ENCODE measurements at places on chromosomes 11 and 22.

GRCh38 chr11:110327508-110327907, 31.1 kb upstream of the RDX start:
- DNase-seq = no peak

- DNase-seq = no peak
Measured at GRCh38 chr22:46769191-46769675, 6.8 kb downstream of the TBC1D22A start.

- no peak for DNase-seq
Measured at GRCh38 chr11:111776398-111777093, 10.4 kb upstream of the PPP2R1B start.

DNA sequence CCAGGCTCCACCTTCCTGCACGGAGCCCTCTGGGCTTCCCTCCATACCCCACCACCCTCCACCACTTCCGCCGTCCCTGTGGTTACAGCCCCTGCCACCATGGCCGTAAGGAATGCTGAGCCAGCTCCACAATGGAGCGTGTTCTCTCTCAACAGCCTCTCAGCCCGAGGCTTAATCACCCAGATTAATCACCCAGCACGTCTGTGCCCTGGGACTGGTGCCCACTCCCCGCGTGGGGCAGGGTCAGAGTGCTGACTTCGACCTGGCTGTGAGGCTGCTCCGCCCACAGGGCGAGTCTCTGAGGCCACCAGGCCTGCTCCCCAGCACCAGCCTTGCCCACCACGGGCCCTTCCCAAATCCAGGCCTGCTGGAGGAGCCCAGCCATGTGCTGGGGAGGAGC, 4.0 kb upstream of the TH start:
- no peak for DNase-seq

- no peak for DNase-seq
Measured at GRCh38 chr11:35524780-35525179, 636 bp downstream of the PAMR1 start.

GRCh38 chr11:6315811-6316425, 4.4 kb downstream of the CAVIN3 start:
- peak; percentile 6 for DNase-seq

- DNase-seq = no peak
Measured at GRCh38 chr22:27244328-27244727, 557.2 kb downstream of the MN1 start.

DNA sequence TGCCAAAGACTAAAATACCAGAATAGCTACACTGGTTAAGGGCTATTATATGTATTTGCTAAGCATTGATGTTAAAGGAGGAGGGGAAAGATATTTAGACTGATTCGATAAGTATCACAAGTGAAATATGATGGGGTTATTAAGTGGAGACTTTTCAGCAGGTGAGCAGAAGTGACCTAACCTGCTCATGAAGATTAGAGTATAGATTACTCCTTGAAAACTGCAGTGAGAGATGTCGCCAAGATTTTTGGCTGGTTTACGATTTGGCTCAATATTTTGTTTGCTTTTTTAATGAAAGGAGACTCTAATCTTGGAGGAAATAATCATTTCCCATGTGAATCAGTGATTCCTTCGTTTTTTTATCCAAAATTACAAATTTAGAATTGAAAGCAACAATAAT, 1279.5 kb upstream of the TENM4 start:
- DNase-seq = no peak

DNA sequence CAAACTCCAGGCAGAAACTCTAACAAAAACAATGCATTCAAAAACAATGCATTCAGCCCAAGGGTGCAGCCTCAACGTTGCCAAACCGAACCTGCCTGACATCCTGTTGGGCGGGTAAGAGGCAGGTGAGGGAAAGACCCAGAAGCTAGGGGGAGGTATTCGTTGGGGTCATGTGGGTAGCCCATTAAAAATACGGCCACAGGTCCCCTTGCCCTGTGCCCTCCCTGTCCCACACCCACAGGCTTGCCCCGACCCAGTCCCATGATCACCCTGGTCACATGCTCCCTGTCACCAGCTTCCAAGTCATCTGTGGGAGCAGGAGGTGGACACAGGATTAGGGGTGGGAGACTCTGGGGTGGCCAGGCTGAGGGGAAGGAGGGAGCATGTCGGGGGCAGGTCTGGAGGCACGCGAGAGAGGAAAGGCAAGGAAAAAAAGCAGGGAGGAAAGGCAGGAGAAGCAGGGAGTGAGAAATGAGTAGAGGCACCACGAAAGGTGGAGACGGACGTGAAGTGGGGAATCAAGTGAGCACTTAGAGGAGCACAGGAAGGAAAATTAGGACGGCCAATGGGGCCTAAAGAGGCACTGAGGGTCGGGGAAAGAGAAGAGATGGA, 683 bp downstream of the PLA2G6 start:
- no peak for DNase-seq

DNA sequence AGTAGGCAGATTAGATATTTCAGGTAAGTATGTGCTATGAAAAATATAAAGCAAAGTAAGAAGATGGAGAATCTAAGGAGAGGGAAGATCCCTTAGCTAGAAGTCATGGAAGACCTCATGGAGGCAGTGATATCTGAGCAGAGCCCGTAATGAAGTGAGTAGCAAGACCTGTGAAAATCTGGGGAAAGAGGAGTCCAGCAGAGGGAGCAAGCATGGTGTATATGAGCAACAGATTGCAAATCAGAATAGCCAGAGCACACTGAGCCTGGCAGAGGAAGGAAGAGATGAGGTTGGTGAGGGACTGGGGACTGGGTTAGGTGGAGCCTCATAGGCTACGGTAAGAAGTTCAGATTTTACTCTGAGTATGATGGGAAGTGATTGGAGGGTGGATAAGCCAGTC, 9.4 kb downstream of the LHFPL7 start:
- DNase-seq = no peak

- no peak for DNase-seq
Measured at GRCh38 chr11:1372660-1373059, 17.1 kb upstream of the BRSK2 start.

- no peak for DNase-seq
Measured at GRCh38 chr11:69064394-69064957, 15.7 kb downstream of the TPCN2 start.

- DNase-seq = no peak
Measured at GRCh38 chr11:123174196-123175183, 20.6 kb downstream of the CLMP start.

DNA sequence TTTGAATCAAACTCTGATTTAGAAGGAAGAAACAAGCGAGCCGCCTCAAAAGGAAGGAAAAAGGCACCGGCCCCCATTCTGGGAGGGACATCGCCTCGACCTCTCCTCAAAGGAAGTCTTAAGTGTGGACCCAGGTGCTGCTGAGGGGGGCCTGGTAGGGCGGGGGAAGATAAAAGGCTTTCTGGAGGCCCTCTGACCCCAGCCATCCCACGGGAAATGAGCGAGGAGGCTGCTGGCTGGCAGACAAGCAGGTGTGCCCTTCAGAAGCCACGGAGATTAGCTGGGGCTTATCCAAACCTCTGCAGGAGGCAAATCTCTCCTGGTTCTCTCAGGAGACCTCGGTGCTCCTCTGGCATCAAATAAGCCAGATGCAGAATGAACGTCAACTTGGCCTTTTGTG, 171.4 kb upstream of the BLID start:
- no peak for DNase-seq

- DNase-seq = no peak
Measured at GRCh38 chr11:116986521-116987105, 111.6 kb downstream of the SIK3 start.

GRCh38 chr22:31611061-31611760, 50.8 kb downstream of the PISD start:
- no peak for DNase-seq

GRCh38 chr11:108933630-108934029, 268.8 kb downstream of the DDX10 start:
- no peak for DNase-seq

- no peak for DNase-seq
Measured at GRCh38 chr22:33803371-33804282, 116.6 kb downstream of the LARGE1 start.

DNA sequence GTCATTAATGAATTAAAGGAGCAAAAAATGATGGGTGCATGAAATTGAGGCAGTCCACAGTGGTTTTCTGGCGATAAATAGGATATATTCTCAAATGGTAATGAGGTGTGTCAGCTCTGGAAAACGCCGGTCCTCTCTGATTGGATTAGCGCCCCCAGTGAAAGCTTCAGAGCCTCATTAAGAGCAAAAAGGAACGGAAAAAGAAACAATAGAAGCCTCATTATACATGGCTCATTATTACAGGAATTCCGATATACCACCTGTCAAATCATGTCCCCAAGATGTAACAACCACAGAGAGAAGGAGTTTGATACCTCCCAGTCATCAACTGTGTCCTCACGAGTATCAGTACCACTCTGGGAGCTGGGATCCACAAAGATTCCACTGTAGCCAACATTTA, 175.7 kb upstream of the PITPNB start:
- DNase-seq = no peak

- no peak for DNase-seq
Measured at GRCh38 chr11:70713988-70714665, 315.8 kb downstream of the CTTN start.

DNA sequence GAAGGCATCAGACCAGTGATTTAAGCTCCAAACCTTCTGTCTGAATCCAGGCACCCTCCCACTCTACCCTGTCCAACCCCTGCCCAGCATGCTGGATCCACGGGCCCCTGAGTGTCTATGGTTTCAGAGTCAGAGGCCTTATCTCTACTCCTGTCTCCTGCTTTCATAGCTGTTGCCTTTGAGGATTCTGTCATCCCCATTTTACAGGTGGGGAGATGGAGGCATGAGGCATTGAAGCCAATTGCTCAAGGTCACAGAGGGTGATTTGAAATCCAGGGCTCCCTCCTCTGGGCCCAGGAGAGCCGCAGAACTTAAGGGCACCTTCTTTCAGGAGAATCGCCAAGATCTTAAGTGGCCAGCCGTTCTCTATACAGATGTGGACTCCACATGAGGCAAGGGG, 3.1 kb downstream of the KCNJ4 start:
- DNase-seq = no peak

DNA sequence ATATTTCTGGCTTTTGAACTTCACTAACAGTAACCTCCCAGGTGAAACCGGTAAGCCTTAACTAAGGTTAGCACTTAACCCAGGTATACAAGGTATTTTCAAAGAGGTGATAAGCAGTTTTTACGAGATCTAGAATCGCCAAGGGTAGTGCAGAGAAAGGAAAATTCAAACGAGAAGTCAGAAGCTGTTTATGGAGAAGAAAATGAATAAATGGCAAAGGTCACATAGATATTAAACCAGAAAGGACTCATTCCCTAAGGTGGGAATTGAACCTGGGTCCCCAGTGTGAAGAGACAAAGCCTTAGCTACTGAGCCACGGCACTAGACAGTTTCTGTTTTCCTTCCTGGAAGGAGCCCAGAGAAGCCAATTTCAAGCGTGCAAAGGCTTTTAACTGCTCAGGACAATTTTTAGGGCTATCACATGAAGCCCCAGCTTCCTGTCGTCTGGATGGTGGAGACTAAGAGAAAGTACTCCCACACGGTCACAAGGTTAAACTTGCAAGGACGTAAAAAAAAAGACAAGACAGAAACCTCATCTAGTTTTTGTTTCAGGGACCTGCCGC, 5.7 kb upstream of the C1QTNF6 start:
- peak; percentile 19 for DNase-seq

GRCh38 chr11:104142698-104143097, 21.2 kb downstream of the PDGFD start:
- no peak for DNase-seq

GRCh38 chr11:69977951-69978350, 100.2 kb upstream of the ANO1 start:
- no peak for DNase-seq

DNA sequence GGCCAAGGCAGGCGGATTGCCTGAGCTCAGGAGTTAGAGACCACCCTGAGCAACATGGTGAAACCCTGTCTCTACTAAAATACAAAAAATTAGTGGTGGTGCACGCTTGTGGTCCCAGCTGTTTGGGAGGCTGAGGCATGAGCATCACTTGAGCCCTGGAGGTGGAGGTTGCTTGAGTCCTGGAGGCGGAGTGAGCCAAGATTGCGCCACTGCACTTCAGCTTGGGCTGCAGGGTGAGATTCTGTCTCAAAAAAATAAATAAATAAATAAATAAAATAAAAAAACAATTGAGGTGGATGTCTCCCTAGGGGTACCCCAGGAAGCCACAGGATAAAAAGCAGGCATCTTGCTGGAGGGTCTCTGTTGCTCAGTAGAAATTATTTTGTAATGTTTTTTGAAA, 14.1 kb downstream of the PTPRJ start:
- no peak for DNase-seq

DNA sequence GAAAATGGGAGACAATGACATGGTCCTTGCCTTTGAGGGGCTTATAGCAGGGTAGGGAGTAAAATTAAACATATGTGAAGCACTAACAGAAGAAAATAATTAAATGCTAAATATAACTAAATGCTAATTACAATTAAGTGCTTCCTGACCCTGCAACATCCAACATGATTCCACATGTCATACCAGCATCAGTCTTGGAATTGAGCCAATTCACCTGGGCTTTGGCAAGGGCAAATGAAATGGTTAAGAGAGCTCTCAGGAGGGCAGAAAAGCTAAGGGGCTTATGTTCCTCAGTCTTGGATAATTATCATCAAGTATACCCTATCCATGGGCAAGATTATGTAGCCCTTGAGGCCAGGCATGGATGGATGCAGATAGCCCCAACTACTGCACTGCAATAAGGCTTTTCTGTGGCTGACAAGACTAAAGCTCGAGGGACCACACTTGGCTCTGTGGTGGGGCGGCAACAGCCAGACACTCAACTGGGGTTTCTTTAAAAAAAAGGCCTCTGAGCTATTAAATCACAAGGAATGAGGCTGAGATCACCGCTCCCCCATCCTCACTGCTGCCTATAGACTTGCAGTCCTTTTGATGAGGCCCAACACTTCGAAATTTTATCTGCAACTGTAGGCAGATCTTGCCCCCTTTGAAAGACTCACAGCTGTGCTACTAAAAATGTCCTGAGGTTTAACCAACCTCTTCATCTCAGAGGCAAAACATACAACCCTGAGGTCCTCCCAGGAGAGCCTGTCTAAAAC, 39.0 kb downstream of the IL18BP start:
- no peak for DNase-seq

GRCh38 chr22:28068826-28069225, 149.8 kb upstream of the PITPNB start:
- DNase-seq = no peak

DNA sequence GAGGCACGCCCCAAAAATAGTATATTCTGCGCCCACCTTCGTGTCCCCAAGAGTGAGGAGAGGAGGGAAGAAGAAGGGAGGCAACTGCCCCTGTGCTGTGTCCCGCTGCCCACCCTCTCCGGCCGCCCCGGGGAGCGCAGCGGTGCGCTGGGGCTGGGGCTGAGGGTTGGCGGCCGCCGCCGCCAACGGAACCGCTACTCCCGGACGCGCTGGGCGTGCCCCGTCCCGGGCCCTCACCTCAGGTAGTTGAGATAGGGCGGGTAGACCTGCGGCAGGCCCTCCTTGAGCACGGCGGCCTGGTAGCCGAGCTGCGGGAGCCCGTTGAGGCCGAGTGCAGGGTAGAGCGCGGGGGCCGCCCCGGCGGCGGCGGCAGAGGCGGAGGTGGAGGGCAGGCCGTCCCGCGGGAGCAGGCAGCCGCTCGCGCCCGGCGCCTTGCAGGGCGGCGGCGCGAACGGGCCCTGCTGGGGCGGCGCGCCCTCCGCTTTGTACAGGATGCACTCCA, 2.4 kb downstream of the PGR start:
- no peak for DNase-seq

- no peak for DNase-seq
Measured at GRCh38 chr11:62273284-62273683, 3.3 kb downstream of the SCGB2A2 start.

GRCh38 chr11:90243534-90243933, 20.7 kb upstream of the CHORDC1 start:
- no peak for DNase-seq

GRCh38 chr11:95994329-95994728, 70.4 kb upstream of the MTMR2 start:
- DNase-seq = no peak

- DNase-seq = no peak
Measured at GRCh38 chr11:8097926-8098325, 16.9 kb downstream of the TUB start.

Measured in activated gamma-delta T cell treated with anti-CD3 and anti-CD28 coated beads, Interleukin-2, amount 50 U/mL, for 16 hours (primary cell).